ENCODE measurements at places on chromosomes 2 and 18.

- DNase-seq: no peak
These were observed 337.1 kb downstream of the DYSF start for GRCh38 chr2:71790226-71791060.

GRCh38 chr2:10402653-10403215 lies 45.4 kb downstream of the ODC1 start:
- no peak for DNase-seq

GRCh38 chr18:2410688-2411087 lies 160.6 kb downstream of the METTL4 start:
- DNase-seq: no peak

DNA sequence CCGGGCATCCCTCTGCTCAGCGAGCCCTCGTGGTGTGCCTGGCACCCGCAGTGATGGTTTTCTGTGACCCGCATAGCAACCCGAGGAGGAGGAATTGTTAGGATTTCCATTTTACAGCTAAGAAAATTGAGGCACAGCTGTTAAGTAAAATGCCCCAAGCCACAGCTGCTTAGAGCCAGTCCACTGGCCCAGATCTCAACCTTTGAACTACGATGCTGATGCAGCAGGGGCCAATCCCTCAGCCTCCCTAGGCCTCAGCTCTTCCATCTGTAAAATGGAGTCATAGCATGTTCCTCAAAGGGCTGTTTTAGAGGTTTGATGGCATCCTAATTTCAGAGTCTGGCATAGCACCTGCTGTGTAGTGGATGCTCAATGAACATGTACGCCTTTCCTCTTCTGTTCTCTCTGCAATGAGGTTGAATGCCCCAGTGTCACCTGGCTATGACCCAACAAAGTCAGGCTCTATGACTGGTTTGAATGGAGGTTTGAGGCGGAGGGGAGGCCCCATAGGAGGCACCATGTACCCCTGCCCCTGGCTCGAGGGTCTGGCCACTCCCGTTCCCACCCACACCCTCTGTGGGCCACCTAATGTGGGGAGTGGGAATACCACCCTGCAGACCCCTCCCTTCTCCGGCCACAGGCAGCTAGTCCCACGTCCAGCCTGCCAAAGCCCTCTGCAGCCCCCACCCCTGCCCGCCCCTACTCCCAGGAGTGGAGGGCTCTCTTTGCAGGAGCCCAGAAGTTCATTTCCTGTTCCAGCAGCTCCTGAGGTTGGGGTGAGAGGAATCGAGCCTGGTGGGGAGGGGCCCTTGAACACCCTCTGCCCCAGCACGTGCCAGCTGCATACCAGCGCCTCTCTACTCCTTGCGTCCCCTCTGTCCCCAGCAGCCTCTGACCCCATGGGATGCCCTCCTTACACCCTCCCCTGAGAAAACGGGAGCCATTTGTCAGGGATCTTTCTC lies 31.0 kb downstream of the INHBB start:
- no peak for DNase-seq

DNA sequence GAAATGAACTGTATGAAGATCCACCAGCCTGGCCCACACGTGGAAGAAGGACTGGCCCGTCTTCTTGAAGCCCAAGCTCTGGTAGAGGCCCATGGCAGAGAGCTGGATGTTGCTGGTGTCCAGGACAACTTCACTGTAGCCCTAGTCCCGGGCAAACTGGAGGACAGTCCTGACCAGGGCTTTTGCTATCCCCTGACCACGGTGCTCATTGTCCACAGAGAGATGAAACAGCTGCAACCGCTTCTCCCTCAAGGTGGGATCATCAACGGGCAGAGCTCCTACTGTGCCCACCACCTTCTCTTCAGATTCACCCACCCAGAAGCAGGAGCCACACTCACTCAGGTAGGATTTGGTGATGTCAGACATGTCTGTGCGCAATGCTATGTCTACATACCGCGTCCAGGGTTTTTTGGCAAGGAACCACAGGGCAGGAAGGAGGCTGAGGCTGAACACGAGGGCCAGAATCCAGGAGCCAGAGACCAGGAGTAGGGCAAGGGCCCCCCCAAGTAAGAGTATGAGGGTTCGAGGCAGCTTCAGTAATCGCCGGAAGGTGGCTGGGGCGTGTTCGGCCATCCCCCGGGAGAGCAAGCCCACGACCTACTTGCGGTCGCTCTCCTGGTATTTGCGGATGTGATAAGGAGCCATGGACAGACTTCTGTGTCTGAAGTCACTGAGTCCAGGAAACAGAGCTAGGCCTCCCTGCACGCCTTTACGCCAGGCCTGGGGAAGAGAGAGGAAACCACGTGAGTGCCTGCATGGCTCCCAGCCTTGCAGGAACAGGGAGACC lies 36.3 kb downstream of the TPRKB start:
- no peak for DNase-seq

- no peak for DNase-seq
These were observed 10.3 kb downstream of the SNED1 start for GRCh38 chr2:241008711-241009121.

GRCh38 chr2:177314194-177314593 lies 49.7 kb upstream of the NFE2L2 start:
- no peak for DNase-seq

- no peak for DNase-seq
These were observed 28.8 kb downstream of the TUBB6 start for GRCh38 chr18:12336887-12337286.

GRCh38 chr2:133855526-133855925 lies 287.3 kb upstream of the NCKAP5 start:
- DNase-seq: no peak

GRCh38 chr2:164711766-164712138 lies 90.5 kb upstream of the GRB14 start:
- no peak for DNase-seq

DNA sequence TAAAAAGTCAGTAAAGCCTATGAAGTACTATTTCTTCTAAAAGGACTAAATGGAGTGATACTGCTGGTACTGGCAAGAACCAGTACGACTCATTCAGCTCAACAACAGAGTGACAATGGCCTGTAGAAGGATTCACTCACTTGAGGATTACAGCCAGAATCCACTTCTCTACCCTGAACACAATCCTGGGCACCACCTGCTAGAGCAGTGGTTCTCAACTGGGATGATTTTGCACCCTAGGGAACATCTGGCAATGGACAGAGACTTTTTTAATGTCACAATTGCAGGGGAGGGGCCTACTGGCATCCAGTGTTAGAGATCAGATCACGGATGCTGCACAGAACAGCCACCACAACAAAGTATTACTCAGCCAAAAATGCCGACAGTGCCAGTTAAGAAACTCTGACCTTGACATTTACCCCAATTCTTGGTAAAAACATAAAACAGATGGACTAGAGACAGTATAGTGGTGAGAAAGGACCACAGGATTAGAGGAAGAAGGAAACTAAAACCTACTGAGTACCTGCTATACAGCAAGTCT lies 5.0 kb downstream of the SPIRE1 start:
- no peak for DNase-seq

- DNase-seq: no peak
These were observed 1.2 kb downstream of the EFEMP1 start for GRCh38 chr2:55922291-55922907.

- DNase-seq: no peak
These were observed 2.8 kb upstream of the PPP4R3B start for GRCh38 chr2:55620123-55620779.

DNA sequence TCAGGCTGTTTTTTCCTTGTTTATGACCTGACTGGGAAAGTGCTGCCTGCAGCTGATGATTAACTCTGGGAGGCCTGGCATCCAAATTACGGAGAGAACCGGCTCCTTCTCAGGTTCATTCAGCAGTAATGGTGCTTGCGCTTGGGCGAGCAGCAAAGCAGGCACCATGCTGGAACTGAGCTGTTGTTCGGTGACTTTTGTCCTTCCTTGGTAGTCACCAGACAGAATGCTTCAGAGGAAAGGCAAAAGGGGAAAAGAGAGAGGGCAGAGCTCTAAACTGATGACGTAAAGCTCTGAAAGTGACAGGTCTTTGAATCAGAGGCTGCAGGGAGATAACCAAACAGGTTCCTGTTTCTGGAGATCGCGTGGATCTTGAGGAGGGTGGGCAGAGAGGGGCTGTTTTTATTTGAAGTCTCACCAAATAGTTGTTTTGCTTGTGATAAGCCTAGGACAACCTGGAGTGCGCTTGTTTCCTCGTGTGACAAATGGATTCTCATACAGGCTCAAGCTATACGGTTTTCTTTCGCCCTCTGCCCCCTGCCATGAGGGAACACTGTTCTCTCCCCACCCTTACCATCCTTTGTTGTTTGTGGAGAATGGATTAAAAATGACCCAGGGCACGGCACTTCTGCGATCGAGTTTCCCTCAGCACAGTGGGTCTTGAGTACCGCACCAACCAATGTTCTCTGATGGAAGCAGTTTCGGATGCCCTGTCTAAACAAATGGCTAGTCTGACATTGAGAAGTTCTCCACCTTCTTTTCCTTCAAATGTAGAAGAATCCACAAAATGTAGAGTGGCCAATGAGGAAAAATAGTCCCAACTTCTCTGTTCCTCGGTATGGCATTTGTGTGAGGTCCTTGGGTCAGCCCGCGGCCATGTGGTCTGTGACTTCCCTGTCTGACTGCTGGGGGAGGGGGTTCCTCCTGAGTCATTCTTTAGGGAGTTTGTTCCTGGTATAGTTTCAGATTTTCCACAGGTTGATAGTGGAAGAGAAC lies 1.3 kb downstream of the RASGRP3 start:
- DNase-seq: no peak

- no peak for DNase-seq
These were observed 43.1 kb upstream of the LONRF2 start for GRCh38 chr2:100365434-100365833.

DNA sequence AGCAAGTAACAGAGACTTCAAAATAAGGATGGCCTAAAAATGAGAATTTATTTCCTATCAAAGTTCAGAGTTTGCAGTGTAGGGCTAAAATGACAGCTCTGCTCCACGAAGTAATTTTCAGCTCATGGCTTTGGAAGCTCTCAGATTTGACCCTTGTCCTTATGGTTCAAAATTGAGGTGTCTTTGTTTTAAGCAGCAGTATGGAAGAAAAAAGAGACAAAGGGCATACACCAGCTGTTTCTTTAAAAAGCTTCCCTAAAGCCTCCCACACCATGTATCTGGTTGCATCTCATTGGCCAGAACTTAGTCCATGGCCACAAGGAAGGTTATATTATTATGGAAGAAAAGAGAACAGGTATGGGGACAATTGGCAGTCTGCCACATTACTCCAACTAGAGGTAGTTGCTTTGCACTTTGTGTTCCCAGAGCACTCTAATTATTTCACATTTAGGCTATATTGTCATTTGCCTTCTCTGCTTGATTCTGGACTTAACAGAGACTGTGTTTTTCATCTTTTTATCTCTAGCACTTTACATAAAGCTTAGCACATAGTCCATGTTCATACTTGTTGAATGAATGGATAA lies 180.4 kb downstream of the MCFD2 start:
- DNase-seq: no peak

GRCh38 chr2:130377491-130377890 lies 21.6 kb downstream of the PTPN18 start:
- DNase-seq: no peak

DNA sequence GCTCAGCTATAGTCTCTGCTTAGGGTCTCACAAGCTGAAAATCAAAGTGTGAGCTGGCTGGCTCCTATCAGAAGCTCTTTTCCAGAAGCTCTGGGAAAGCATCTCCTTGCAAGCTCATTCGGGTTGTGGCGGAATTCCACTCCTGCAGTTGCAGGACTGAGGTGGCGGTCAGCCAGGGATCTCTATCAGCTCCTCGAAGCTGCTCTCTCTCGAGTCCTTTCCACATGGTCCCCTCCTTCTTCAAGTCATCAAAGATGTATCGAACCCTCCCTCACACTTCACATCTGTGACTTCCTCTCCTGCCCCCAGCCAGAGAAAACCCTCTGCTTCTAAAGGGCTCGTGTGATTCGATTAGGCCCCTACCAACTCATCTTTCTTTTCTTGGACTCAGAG lies 141.7 kb downstream of the ZFP36L2 start:
- no peak for DNase-seq

DNA sequence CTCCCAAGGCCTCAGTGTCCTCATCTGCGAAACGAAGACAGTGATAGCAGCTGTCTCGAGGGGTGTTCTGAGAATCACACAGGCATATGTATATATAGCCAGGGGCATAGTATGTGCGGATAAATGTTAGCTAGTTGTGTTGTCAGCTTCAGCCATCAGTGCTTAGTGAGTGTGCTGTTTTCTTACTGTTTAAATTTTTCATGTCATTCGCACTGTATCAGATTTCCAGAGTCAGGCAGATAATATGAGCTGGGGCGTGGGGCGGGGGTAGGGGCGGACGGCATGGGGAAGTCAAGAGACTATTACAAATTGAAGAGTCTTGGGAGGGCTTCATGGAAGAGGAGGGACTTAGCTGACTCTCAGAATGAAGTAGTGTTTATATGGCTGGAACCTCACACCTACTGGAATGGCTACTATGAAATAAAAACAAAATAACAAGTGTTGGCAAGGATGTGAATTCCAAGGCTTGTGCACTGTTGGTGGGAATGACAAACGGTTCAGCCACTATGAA lies 7.0 kb downstream of the TRAPPC12 start:
- DNase-seq: no peak

DNA sequence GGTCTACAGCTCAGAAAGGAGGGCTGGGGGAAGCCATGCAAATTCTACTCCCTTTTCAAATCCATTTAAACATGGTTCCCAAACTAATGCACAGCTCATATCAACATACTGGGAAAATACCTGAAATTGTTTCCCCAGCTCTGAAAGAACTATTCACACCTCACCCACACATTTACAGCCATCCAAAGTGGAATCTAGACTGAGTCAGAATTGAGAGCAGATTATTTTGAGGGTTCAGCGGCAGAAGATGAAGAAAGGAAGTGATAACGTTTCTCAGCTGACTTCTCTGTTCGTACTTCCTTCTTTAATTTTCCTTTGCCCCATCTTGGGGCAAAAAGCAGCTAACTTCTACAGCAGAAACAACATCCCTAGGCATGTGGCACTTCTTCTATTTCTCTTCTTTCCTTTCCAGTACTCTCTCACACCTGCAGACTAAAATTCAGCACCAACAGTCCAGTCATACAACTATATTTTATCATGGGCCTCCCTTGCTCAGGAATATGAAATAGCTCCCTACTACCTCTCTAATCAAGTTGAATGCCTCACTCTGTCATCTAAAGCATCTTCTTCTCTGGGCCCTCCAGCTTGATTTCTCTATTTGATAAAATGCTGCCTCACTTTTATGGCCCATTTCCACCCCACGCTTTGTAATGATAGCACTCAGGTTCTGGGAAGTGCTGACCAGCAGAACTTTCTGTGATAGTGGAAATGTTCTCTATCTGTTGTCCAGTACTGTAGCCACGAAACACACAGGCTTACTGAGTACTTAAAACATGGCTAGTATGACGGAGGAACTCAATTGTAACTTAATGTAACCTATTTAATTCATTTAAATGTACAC lies 35.9 kb downstream of the ARHGAP25 start:
- no peak for DNase-seq

- no peak for DNase-seq
These were observed 2.5 kb downstream of the RTN4 start for GRCh38 chr2:55047677-55048299.

GRCh38 chr18:60196836-60197606 lies 175.6 kb downstream of the MC4R start:
- DNase-seq: no peak

GRCh38 chr2:56222481-56222880 lies 38.7 kb downstream of the CCDC85A start:
- DNase-seq: no peak

- DNase-seq: no peak
These were observed 31.5 kb upstream of the TMBIM1 start for GRCh38 chr2:218323526-218324472.
